ENCODE measurements at places on chromosomes 13 and 19. TPM values are rescaled to one million over a fixed set of nuclear protein-coding genes. Genes with fewer than 3 reads are reported as not detected.

The CASP14 gene
- not detected for total RNA-seq

The ATP8A2 gene
- 0.09 TPM for total RNA-seq

DNA sequence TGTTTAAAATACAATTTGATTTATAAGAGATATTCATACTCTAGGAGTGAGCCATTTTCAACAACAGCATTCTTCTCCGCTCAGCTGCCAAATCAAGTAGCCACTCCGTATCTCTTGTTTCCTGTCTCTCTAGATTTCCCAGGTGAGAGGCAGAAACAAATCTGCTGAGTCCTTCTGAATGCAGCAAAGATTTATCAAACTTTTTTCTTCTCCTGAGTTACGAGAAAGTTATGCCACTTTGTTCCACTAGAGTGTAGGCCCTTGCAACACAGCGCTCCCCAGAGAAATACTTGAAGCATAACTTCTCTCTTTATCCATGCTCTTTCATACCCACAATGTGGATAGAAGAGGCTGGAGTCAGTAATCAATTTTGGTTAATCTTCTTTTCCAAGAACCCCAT, 1960.8 kb downstream of the OLFM4 start:
- no peak for DNase-seq

- peak; percentile 10 for DNase-seq
These were observed 3.9 kb downstream of the TEX30 start for GRCh38 chr13:102769679-102770078.

DNA sequence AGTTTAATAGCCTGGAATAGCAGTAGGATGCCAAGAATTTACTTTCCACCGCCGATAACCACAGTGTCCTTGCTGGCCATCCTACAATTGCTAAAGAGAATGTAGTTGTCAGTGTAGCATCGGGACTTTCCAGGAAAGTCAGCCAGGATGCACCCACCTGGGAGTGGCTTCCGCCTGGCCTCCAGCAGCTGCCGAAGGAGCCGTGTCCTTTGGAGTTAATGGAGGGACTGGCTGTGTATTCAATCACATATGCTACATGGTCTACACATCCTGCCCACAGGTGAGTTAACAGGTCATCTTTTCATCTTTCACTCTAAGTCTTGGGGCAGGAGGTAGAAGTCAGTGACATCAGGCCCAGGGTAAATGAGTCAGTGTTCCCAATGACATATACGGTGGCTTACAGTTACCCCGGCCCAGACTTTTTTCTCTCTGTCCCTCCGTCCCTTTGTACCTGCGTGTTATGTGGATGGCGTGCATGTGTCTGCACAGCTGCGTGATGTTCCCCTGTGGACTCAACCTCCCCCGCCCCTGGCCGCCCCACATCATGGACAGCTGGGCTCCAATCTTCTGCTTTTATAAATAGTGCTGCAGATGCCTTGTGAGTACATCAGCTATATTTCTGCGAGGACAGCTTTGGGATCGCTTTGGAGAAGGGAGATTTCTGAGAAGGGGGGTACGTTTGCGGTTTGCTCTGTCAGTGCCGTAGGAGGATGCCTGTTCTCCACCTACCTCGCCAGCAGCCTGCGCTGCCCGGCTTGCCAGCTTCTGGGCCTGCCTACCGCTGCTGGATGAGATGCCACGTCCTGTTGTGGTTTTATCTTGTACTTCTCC, 63.1 kb downstream of the ATP11A start:
- DNase-seq: peak; percentile 44
